ENCODE measurements at places on chromosomes 12 and 14. TPM values are rescaled to one million over a fixed set of nuclear protein-coding genes. Genes with fewer than 3 reads are reported as not detected.
A peak's percentile ranks its signal among the peaks of the same experiment; 100 is the strongest.

DNA sequence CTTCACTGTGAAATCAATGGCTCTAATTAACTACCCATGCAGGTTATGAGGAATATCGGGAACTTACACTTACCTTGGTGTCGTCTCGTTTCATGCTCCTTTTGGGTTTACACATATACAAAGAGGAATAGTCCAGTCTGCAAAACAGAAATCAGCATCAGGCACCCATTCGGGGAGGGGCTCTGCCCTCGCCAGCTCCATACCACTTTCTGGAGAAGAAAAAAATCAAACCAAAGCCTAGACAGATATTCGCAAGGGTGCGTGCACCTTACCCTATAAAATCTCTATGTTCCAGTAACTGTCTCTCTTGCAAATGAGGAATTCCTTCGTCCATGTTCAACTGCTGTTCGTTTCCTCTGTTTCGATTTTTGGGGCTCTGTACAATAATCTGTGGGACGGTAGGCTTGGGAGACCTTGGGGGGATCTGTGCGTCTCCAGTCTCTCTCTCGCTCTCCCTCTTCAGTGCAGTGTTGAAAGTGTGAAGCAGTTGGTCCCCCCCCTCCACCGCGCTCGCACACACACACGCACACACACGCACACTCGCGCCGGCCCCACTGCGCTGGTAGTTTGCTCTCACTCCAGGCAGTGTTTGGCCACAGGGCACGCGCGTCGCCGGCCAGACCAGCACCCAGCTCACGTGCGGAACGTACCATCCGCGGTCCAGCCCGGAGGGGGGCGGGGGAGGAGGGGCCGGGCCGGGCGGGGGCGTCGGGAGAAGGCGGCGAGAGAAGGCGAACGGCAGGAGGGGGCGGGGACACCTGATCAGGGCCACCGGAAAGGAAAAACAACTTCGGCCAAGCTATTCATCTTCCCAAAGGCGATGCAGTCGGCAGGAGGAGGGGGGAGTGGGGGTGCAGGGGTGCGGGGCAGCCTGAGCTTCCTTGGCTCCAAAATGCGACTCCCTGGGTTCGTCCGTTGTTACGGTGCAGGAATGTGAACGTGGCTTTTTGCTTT lies at the start of gene BHLHE41:
Gene BHLHE41, minus strand, starts transcription at position 592 of the 954 bp plus-strand sequence. Its CDS starts 258 bp downstream, at position 334.
- peak; percentile 90 for DNase-seq

- DNase-seq = no peak
Observed at GRCh38 chr12:69751476-69751875, 12.8 kb downstream of the RAB3IP start.

The ADGRD1 gene
- 13.9 TPM for total RNA-seq

The FAM222A gene
- total RNA-seq = 5.2 TPM

GRCh38 chr14:67859169-67859749 lies 39.7 kb downstream of the RAD51B start:
- DNase-seq = no peak

GRCh38 chr14:37399517-37399916 lies 195.5 kb downstream of the FOXA1 start:
- no peak for DNase-seq

The ITGB7 gene
- total RNA-seq = 0.61 TPM

The E2F7 gene
- total RNA-seq = 2.4 TPM

- DNase-seq = no peak
Observed at GRCh38 chr14:53147208-53147607, 5.9 kb downstream of the DDHD1 start.

The IRAK4 gene
- total RNA-seq = 12.7 TPM

DNA sequence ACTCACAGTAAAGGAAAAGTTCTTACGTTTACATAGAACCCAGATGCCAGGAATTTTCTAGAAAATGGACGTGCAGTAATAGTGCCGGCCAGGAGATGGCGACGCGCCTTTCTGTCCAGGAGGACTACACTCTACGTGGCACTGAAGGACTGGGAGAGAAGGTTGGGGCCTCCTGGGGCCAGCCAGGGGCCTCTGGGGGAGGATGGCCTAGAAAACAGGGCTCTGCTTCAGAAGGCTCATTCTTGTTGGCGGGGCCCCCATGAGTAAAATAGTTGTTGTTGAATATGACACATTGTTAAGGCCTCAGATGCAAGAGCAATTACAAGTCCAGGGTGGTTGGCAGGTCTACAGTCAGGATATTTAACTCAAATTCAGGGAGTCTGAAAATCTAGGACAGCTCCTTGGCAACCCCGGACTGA lies 120.1 kb upstream of the MAX start:
- DNase-seq = no peak

The NID2 gene
- 106 TPM for total RNA-seq

The TTLL5 gene
- total RNA-seq = 40.1 TPM

The DPPA3 gene
- not detected for total RNA-seq

GRCh38 chr14:81485781-81486180 lies 47.9 kb downstream of the SEL1L start:
- no peak for DNase-seq

The POTEM gene
- not detected for total RNA-seq

- no peak for DNase-seq
Observed at GRCh38 chr14:53963320-53964227, 6.9 kb upstream of the BMP4 start.

The TMEM229B gene
- total RNA-seq = 13.9 TPM

The POLE2 gene
- total RNA-seq = 10.6 TPM

DNA sequence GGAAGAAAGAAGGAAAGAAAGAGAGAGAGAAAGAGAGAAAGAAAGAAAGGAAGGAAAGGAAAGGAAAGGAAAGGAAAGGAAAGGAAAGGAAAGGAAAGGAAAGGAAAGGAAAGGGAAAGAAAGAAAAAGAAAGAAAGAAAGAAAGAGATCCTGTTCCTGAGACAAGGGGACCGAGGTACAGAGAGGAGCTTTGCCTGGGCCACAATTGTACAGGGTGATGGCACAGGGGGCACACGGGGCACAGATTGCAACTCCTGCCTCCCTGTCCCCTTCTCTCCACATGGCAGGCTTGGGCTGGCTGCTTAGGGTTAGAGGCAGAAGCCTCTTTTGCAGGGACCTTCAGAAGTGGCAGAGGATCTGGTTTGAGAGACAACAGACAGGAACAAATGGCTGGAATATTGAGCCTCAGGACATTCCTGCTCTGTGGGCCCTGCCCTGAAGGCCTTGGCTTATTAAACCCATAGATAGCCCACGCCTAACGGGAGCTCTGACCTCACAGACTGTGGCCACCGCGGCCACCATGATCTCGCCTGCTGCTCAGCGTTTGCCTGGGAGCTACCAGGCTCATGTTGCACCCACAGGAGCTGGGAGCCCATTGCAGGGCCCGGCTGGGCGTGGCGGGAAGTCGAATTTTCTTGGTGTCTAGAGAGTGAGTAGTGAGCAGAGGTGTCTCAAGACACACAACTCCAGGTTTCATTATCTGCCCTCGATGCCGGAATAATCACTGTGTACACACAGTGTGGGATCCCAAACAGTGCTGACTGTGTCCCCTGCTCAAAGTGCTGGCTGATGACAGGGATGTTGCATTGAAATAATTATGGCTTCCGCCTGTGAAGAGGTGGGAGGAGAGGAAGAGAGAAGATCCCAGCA lies 147.9 kb upstream of the NCOR2 start:
- DNase-seq = no peak

GRCh38 chr12:38746744-38747143 lies 158.6 kb downstream of the CPNE8 start:
- no peak for DNase-seq

The KLHDC1 gene
- total RNA-seq = 14.9 TPM

The ETNK1 gene
- 59.6 TPM for total RNA-seq

DNA sequence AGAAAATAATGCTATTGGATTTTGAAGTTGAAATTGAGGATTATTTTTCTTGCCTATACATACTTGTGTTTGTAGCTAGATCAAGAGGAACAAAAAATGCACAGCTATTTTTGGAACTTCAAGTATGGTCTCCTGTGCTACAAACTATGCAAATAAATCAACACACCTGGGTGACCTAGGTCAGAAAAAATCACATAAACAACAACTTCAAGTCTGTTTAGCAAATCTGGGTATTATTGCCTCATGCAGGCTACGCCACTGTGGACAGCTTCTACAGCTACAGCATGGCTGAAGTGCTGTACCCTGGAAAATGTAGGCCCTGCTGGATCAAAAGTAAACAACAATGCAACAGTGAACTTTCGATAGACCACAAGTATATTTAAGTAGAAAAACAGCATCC lies 87.5 kb downstream of the SLC6A15 start:
- DNase-seq = no peak

DNA sequence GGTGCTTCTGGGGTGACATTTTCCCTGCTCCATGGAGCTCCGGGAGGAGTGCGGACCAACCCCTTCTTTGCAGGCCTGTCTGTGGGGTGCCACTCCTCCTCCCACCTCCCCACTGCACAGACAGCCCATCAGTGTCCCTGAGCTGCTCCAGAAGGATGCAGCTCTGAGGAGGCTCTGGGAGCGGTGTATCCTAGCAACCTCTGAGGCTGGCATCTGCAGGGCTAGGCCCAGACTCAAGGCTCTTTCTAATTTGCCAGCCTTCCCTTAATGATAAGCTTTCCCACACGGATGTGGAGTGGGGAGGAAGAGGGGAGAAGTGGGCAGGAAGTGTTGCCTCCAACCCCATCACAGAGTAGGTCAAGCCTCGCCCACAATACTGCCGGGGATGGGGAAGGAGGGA lies 59.7 kb downstream of the CALM1 start:
- peak; percentile 92 for DNase-seq

GRCh38 chr12:84421103-84421502 lies 491.5 kb downstream of the SLC6A15 start:
- DNase-seq = no peak

GRCh38 chr14:80504781-80505180 lies 293.5 kb upstream of the DIO2 start:
- no peak for DNase-seq

The TOMM20L gene
- not detected for total RNA-seq

The TMEM233 gene
- total RNA-seq = 0.66 TPM

DNA sequence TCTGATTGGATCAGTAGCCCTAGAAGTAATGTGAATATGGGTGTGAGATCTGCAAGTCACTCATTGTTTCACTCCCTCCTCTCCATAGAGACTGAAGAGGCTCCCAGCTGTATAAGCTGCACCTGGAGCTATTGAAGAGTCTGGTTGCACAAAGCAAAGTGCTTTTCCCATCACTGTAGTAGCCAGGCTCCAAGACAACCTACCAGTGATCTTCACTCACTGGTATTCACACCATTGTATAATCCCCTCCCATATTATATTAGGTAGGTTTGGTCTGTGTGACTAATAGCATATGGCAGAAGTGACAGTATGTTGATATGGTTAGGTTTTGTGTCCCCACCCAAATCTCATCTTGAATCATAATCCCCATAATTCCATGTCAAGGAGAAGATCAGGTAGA lies 64.4 kb downstream of the ZFC3H1 start:
- no peak for DNase-seq

DNA sequence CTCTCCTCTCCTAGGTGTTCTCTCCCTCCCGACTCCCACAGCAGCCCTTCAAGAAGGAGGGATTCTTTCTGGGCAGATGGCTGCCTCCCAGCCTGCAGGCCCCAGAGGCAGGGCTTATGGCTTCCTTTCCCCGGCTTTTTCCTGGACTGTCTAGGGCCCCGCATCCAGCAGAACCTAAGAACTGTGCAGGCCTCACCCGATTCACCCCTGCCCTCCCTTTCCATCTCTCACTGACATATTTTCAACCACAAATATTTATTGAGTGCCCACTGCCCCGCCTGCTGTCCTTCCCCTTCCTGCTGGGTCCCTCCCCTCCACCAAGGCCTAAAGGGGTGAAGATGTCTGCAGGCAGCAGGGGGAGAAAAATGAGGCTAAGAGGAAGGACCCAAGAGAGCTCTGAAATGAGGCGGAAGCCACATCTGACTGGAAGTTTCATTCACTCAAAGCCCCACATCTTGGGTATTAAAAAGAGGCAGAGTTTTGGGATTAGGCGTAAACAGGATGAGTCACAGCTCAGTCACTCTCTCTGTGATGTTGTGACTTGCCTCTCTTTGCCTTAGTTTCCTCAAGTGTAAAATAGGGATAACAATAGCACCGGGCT lies 2.9 kb downstream of the SCNN1A start:
- DNase-seq = no peak

- DNase-seq = no peak
Observed at GRCh38 chr14:83940253-83940652, 1589.7 kb upstream of the FLRT2 start.

- DNase-seq = no peak
Observed at GRCh38 chr12:51886021-51886710, 1.7 kb upstream of the ANKRD33 start.

GRCh38 chr14:68444449-68445168 lies 348.3 kb downstream of the ZFP36L1 start:
- no peak for DNase-seq

- DNase-seq = no peak
Observed at GRCh38 chr12:100823963-100824362, 29.4 kb downstream of the ANO4 start.

DNA sequence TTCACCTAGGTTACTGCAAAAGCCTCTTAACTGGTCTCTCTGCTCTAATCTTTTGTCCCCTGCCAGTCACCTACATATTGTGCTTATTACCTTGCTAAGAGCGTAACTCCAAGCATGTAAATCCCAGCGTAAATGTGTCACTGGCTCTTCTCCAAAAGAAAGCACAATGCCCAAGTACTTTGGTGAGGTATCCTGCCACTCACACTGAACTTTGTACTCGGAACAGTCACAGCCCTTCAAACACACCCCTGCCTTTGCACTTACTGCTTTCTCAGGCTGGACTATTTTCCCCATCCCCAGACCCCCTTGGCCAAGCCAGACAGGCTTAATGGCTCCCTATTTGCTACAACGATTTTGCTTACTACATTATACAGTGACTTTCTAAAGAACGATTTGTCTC lies 31.7 kb downstream of the GALNT4 start:
- DNase-seq = no peak

DNA sequence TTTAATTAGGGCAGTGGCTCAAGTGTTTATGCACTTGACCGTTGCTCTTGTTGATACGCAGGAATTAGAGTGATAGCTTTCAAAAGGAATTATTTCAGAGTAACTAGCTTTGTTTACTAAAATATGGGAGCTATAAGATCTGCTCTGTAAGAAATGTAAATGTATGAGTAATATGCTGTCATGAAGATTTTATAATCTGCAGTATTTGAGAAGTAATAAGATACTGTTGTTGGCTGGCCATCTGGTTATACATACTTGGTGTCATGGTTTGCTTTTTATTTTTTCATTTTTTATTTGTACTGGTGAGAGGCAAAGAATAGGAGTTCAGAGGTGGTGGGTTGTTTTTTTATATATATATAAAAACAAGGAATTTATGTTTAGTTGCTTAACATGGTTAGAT lies 58.5 kb downstream of the PLXNC1 start:
- DNase-seq = no peak

GRCh38 chr14:51939226-51939625 lies 50.1 kb upstream of the RTRAF start:
- no peak for DNase-seq

DNA sequence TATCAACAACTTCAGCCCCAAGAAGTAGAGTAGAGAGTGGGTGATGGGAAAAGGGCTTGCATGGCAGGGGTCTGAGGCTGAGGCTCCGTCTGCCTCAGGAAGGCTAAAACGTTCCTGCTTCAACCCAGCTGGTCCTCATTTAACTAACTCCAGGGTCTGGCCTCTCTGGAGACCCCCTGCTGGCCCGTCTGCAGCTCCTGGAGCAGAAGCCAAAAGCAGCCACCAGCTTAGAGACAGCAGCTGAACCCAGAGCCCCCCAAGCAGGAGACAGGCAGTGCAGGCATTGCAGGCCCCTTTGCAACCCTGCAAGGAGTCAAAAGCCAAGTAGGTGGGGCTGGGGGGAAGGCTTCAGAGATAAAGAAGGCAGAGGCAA lies 25.1 kb upstream of the LTBP2 start:
- DNase-seq = no peak

- DNase-seq = no peak
Observed at GRCh38 chr12:22406627-22407026, 72.1 kb upstream of the ST8SIA1 start.

Data from spinal cord (tissue), 10 donors.